ENCODE measurements at places on chromosomes 7 and 10.

- DNase-seq = no peak
Measured at GRCh38 chr10:29239569-29240472, 49.0 kb upstream of the LYZL1 start.

GRCh38 chr10:91378061-91378460, 32.1 kb upstream of the HECTD2 start:
- DNase-seq = no peak

DNA sequence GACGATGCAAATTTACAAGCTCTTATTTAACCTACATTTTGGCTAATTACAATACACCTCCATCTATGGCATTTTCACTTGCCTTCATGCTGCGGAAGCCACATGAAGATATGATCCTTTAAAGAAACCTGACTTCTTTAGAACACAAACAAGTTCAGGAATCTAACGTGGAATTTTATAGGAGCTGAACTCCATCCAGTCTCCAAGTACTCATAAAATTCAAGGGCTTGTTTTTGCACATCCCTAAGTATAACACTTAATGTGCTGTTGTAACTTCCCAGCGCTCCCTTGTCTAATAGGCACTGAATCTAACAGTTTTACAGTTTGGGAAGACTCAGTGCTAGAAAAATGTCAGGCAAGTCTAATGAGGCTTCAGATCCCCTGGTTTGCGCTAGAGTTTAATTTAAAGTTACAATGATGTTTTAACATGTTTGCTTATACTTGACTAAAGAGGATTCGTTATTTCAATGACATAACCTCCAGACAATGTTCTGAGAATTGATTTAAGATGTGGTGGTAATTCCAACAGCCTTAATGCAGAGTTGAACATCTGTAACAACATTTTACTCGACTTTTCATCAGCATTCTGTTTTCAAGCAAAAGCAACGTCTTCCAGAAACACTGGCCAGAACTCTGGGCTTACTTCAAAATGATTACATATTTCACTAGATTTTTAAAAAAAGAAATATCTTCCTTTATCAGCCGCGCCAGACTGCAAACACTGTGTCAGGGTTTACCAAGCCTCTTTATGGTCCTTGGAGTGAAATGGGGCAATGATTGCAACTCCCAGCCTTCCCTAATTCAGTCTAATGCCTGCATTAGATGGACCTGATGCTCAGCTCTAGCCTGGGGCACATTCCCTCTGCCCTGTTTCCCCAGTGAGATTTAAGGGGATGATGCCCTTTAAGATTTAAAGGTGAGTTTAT, 664.3 kb downstream of the KCNMA1 start:
- DNase-seq = no peak

DNA sequence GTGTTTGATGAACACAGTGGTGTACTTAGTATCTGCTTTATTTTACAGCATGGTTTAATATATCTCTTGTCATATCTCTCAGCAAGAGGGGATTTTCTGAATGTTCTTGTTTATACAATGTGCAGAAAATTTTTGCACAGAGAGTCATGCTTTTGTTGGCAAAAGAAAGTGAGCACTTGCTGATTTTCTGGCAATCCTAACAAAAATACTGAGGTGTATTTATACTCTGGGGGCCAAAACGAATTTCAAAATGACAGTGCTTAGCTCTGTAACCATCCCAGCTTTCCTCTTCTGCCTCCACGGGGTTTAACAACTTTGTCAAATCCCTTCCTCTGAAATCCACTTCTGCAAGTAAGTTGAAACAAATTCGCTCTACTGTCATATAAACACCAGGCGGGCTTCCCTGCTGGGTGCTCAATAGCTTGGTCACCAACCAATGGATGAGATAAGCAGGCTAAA, 169.2 kb downstream of the NOC3L start:
- DNase-seq = no peak

Data from activated gamma-delta T cell (primary cell).